KBM-7 (cell line): ENCODE measurements at places on chromosomes 2 and 18.

GRCh38 chr18:24840051-24840450, 379.6 kb downstream of the HRH4 start:
- DNase-seq = no peak

DNA sequence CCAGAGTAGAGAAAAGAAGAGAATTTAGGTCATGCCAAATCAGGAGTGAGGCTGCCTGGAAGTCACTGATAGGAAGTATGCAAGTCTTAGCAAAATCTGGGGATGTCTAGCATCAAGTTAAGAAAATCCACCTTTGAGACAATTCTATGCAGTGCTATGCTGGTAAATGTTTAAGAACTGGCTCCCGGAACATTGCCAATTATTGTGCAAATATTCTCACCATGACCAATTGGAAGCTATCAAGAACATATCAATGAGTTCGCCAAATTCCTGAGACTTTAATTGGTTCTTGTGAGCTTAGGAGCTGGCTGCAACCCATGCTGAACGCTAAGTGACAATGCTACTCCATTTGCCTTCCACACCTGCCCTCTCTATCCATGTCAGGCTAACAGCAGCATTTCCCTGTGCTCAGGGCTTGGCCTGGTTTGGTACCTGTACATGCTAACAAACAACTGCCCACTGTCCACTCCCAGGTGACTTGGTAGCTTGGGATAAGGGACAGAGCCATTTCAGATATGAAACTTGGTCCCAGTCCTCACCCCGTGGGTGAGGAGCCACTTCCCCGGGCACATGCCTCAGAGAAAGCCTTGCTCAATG, 172.9 kb upstream of the KLHL29 start:
- DNase-seq = no peak

DNA sequence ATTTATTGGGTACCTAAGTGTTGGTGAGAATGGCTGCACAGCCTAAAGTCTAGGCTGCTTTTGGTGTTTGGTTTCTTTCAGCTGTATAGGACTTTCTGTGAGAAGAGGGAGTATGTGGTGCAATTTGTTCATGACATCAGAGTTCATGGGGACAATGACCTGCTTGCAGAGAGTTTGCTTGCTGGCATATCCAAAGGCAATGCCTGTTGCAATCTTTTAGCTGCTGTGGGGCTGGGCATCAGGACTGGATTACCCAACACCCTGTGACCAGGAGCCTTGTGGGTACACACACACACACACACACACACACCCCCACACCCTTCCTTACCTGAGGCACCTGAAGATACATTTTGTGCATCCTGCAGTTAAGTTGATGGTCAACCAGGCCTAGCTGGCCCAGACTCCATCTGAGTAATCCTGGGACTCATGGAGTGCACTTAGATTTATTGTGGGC, 68.4 kb downstream of the LIPG start:
- DNase-seq = no peak

DNA sequence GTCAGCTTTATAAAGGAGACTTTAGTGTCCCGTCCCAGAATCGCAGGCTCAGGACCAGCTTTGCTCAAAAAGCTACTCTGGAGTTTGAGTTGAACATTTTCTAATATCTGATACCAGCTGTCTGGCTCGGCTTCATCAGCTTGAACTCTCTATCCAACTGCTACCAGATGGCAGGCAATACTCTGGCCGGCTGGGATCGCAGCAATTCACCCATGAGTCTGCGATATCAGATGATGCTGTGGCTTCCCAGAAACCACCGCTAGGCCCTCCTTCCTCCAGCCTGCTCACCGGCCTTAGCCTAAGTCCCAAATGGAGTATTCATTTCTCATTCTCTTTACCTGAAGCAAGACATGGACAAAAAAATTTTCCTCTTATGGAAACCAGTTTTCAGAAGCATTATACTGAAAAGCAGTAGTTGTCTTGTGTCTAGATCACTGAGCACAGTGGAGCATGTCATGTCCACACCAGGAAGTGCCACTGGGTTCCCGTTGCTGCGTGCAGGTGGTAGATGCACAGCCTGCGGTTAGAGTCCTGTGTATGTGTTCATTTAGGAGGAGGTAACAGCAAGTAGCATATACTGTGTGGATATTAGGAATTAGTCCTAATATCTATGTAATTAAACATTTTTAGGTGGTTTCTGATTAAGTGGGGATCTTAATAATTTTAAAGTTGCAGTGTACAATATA, 162.0 kb upstream of the SOX11 start:
- DNase-seq = no peak

- DNase-seq = peak; percentile 21
These were observed 25.5 kb downstream of the MARCHF4 start for GRCh38 chr2:216346781-216347180.

- no peak for DNase-seq
These were observed 208.8 kb upstream of the TWIST2 start for GRCh38 chr2:238638982-238639628.

DNA sequence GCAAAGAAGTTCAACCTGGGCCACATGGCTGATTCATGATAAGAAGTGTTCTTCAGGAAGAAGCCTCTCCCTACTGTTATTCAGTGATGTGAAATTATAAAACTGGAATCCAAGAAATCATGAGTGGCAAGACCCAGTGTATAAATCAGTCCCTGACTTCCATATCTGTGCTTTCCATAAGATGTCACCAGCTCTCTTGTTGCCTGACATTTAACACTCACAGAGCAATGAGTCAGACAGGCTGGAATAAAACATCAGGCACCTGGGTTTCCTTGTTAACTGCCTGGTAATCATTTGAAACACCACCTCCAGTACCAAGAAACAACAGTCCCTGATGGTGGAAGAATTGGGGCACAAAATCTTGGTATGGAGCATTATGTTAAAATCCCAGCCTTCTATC, 76.1 kb downstream of the SCG2 start:
- DNase-seq = no peak

DNA sequence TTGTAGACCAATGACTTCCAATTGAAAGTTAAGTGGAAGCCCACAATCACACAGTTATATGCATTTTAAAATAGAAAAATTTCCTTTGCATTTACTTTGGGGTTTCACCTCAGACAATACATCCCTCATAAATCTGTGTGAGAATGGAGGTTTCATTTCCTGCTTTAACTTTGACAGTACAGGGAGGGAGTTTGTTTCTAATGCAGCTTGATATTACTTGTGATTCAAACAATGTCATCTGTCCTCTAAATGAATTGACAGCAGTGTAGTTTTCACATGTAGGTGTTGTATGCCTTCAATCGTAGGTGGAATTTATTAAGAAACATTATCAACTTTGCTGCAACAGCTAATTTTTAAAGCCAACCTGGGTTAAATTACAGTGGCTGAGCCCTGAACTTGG, 75.2 kb downstream of the TMEFF2 start:
- no peak for DNase-seq

DNA sequence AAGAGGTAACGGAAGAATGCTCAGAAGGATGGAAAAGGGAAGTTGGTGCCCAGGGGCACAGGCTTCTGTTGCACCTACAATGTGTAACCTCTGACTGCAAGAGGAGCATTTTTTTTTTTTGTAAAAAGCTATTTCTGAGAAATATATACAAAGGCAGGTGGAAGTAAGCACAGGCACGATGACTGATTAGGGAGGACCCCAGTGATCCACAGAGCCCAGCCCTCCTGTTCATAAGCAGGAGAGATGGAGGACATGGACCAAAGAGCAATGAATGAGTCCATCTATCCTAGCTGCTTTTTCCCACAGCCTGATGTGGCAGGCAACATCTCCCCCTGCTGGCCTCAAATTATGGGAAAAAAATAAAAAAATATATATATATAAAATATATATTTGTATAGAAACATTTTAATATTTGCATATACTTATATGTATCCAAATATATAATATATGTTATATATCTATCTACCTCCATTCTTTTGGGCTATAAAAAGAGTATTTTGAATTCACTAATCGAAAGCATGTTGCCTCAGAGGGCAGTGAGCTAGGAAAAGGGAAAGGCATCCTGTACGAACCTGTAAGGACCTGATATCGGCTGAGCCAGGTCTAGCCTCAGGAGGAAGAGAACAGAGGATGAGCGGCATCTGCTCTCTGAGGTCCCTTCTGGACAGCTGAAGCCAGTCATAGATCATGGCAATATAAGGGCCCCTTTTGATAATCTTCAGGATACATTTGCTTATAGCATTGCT, 166.0 kb upstream of the STK17B start:
- peak; percentile 53 for DNase-seq

- DNase-seq = no peak
These were observed 503.7 kb upstream of the SLC8A1 start for GRCh38 chr2:40955635-40956034.

- DNase-seq = no peak
These were observed 48.2 kb downstream of the ADI1 start for GRCh38 chr2:3470856-3471737.

DNA sequence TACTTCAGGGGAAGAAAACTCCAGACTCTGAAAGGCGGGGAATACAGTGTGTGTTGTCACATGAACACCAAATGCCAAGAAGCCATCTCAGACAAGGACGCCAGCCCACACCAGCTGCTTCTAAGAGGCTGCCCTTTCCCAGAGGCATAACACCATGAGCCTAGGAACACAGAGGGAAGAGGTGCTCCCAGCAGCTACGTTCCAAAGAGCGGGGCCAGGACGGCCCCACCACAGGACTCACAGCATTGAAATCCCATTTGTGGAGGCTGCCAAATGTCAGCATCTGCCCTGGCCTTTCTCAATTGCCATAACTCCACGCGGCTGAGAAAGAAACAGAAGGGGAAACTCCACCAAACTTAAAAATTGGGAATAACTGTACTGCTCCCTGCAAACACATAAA, 20.1 kb upstream of the ID2 start:
- DNase-seq = no peak

GRCh38 chr2:101500180-101500579, 25.3 kb upstream of the RFX8 start:
- DNase-seq = no peak

GRCh38 chr2:215605214-215605613, 169.3 kb upstream of the FN1 start:
- no peak for DNase-seq
